SHP77 treated with DMSO at 0.1 percent for 48 hours (cell line): ENCODE measurements at places on chromosomes 3 and 15.

DNA sequence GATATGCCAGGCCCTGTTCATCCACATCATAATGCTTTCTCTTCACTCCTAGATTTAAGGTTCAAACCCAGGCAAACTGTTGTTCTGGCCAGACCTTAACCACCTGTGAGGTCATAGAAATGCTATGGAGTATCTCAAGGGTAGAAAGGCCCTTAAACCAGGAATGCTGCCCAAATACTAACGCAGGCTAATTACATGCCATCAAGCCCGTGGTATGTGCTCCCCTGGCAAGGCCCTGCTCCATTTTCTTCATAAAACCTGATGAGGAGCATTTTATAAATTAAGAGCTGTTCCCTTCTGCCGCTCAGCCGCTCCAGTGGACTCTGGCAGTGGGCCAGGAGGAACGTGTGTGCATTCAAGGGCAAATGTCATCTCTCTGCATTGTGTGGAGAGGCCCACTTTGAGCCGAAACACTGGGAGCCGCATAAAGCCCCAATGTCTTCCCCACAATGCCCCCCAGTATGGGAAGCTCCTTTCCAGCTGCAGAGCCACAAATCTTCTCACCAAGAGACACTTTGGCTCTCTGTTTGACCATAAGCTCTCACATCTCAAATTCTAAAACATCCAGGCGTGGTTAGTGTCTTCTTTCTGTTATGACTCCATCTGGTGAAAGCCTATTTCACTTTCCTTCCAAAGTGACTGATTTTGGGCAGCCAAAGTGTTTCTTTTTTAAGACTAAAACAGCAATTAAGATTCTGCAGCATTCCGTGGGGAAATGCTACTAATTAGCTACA lies 210.8 kb upstream of the NR2E3 start:
- peak; percentile 19 for DNase-seq

GRCh38 chr3:69212411-69213160 lies 90.2 kb upstream of the LMOD3 start:
- no peak for DNase-seq

DNA sequence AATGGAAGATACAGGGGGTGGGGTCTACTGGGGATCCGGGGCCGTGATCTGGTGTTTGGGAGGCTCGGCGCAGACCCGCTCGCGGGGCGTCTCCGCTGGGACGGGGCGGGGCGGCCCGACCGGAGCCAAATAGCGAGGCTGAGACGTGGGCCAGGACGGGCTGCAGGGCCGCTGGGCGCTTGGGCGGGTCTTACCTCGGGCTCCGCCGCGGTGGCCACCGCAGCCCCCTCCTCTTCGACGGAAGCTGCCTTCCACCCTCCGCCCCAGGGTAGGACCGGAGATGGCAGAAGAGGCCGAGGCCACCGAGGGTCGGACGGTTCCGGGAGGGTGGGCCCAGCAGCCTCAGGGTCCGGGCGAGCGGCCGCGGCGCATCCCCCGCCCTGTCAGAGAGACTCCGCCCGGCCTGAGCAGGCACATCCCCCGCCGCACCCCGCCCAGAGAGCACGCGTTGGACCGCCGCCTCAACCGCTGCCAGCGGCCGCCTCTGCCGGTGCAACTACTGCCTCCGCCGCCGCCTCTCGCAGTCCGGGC lies 399 bp downstream of the MYO9A start:
- DNase-seq = no peak

DNA sequence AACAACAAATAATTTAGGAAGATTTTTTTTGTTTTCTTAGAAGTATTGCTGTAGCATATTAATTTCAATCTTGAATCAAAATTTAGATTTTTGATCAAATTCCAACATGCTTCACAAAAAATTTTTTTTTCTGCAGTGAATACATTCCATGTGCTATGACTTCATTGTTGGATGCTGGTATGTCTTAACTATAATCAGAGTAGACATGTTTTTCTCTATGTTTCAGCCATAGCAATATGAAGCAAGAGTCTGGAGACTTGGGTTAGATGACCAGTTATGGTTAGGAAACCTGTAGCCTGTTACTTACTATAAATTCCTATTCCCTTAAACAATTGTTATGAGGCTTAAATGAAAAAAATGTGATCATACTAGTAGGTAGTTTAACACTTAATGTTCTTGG lies 176.1 kb upstream of the CHL1 start:
- DNase-seq = no peak

- DNase-seq = no peak
Observed at GRCh38 chr15:98753726-98754656, 105.7 kb downstream of the IGF1R start.

DNA sequence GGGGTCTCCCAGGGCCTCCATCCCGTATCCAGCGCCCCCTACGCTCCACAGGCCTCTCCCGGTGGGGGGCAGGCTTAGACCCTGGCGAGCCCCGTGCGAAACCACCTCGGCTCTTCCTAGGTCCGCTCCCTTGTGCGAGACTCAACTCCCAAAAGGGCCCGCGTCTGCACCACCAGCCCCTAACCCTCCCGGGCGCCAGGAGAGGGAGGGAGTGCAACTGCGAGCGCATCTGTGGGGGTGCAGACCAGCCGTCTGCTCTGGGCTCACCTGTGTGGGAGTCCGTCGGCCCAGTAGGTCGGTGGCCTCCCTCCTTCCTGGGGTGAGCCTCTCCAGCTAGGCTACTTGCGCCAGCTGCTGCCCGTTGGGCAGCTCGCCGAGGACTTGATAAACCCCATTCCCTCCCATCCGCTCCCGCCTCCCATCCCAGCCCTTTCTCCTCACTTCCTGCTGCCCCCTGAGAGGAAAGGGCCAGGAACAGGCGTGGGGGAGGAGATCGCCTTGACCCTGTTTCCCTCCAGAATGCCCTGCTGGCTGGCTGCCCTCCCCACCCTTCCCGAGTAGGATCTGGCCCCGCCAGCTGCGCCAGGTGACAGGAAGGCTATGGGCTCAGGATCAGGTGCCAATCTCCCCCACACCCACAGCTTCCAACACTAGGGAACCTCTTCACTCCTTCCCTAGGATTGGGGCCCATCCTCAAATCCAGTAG lies at the start of gene HYAL2:
Gene HYAL2, minus strand, starts transcription at position 360 of the 706 bp plus-strand sequence. CDS start 2,256 bp downstream, outside the sequence.
- peak; percentile 48 for DNase-seq

GRCh38 chr15:70204652-70205051 lies 106.9 kb upstream of the TLE3 start:
- DNase-seq = no peak

- no peak for DNase-seq
Observed at GRCh38 chr15:62994975-62995681, 47.4 kb upstream of the TPM1 start.

- no peak for DNase-seq
Observed at GRCh38 chr3:47838503-47838902, 35.6 kb downstream of the DHX30 start.

DNA sequence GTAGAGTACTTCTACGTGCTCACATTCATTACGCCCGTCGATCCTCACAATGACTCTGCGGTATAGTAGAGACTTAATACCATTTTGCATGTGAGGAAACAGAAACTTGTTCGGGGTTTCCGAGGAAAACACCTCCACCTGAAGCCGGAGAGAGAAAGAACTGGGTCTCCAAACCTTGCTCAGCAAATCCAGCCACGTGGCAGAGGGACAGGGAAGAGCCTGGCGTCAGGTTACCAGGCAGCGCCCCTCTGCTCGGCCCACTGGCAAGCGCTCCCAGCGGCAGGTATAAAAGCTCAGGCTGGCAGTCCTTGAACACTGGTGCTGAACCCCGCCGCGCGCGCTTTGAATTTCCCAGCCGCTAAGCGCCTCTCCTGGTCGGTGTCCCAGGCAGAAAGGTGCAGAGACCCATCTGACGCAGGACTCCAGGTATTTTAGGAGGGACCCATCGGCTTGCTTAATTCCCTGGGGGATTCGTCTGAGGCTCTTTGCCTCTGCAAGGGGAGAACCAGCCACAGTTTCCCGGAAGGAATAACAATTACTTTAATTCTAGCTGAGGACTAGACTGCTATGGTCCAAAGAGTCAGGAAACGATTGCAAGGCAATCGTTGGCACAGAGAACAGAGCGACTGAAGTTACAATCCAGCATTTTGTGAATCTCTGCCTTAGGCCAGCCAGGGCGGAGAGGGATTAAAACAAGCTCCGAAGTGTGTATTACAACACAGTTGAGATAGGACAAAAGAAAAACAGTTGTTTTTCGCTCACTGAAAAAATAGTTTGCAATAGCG lies at the start of gene C2CD4A:
Gene C2CD4A, plus strand, starts transcription at position 315 of the 785 bp plus-strand sequence. CDS start 637 bp downstream, outside the sequence.
- peak; percentile 90 for DNase-seq

DNA sequence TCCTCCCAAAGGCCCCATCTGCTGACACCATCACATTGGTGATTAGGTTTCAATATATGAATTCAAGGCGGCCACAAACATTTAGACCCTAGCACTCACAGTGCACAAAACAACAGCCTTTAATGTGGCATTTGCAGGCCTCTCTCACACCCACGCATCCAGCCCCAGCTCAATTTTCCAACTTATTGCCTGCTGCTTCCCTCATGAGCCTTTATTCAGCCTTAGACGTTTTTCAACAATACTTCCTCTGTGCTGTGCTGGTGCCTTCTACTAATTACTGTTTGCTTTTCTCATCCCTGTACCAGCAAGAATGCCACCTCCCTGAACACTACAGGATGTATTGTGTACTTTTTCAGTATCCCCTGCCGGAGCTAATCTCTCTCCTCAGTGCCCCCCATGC lies 334.6 kb downstream of the GABRB3 start:
- no peak for DNase-seq

GRCh38 chr3:136186344-136186743 lies 9.8 kb downstream of the MSL2 start:
- DNase-seq = no peak

GRCh38 chr3:16305111-16305541 lies 40.1 kb downstream of the OXNAD1 start:
- DNase-seq = no peak

DNA sequence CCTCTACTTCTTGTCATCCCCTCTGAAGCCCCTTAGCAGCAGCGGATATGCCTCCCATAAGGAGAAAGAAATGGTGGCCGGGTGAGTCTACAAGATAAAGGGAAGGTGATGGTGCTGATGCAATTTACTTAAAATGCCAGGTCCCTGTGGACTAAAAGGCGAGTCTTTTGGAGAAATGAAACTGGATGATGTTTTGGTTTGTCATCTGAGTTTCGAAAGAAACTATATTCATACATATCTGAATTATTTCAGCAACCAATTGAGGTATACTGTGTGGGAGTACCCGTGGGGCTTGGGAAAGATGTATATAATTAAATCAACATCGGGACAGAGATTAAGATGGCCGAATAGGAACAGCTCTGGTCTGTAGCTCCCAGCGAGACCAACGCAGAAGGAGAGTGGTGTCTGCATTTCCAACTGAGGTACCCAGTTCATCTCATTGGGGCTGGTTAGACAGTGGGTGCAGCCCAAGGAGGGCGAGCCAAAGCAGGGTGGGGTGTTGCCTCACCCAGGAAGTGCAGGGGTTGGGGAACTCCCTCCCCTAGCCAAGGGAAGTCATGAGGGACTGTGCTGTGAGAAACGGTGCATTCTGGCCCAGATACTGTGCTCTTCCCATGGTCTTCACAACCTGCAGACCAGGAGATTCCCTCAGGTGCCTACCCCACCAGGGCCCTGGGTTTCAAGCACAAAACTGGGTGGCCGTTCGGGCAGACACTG lies 210.6 kb upstream of the CHRM5 start:
- no peak for DNase-seq

GRCh38 chr3:171967137-171967783 lies 72.1 kb upstream of the FNDC3B start:
- no peak for DNase-seq

DNA sequence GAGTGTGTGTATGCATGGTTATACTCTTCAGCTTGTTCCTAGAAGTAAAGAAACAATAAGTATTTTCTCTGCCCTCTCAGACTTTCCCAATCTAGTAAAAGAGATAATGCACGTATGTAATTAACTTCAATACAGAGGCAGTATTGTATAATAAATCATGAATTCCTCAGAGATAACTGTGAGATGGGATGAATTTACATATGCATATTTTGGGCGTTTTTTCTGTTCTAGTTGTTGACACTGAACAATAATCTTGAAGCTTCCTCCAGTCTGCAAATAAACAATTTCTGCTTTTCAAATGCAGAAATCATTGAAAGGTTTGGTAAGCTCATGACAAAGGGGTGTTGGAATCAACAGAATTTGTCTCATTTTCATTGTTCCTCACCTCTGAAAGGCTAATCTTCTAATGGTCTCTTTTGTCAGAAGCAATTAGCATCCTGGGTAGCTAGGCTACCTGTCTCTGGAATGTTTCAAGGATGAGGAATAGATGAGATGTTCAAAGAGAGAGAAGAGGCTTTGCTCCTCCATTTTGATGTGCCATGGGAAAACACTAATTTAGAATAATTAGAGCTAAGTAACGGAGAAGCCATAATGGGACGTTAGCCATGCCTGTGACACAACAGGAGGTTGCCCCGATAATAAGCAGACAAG lies 43.3 kb upstream of the SIAH2 start:
- no peak for DNase-seq

- no peak for DNase-seq
Observed at GRCh38 chr3:107992976-107993684, 97.7 kb downstream of the CD47 start.

- no peak for DNase-seq
Observed at GRCh38 chr15:61943992-61944391, 116.3 kb downstream of the VPS13C start.

GRCh38 chr15:82946155-82946701 lies 6.3 kb downstream of the HOMER2 start:
- no peak for DNase-seq

GRCh38 chr15:82850731-82851130 lies 41.3 kb downstream of the WHAMM start:
- DNase-seq = no peak

GRCh38 chr15:62740141-62741004 lies 302.2 kb upstream of the TPM1 start:
- no peak for DNase-seq

GRCh38 chr15:101068961-101069653 lies 149.9 kb downstream of the LRRK1 start:
- no peak for DNase-seq

GRCh38 chr3:76789237-76789636 lies 250.7 kb upstream of the ROBO2 start:
- no peak for DNase-seq

DNA sequence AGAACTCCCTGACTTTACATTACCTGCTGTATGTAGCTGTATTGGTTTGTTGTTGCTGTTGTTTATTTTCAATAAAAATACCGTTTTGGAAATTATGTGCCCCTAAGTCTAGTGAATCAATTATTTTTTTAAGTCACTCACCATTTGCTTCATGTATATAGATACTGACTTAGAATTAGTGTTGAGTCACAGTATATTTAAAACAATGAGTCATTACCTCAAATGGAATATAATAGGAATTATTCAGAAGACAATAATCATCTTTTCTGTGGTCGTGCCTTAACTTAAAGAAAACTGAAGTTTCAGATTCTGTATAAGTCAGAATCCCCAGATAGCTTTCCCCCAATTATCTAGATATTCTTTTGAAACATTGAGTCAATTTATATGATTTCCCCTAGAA lies 21.0 kb upstream of the ALDH1A2 start:
- no peak for DNase-seq

- no peak for DNase-seq
Observed at GRCh38 chr15:67103869-67104268, 38.5 kb downstream of the SMAD3 start.

- no peak for DNase-seq
Observed at GRCh38 chr3:117017135-117017894, 307.7 kb downstream of the TUSC7 start.

- DNase-seq = no peak
Observed at GRCh38 chr3:143170074-143170473, 50.5 kb downstream of the CHST2 start.
